ENCODE measurements at places on chromosomes 3 and 15.

DNA sequence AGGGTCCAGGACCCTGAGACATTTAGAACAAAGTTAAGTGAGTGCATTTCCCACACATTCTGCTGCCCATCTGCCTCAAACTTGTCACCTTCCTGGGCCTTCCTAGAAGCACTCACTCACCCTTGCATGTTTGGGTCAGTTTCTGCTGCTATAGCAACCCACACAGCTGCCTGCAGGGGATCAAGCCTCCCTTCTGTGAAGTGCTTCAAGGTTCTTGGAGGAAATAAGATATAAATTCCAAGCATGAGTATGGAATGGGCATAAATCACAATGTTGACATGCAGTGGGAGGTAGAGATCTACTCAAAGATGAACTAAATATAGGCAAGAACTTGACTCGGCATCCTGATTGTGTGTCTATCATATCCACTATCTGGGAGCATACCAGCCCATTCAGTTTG is 140.4 kb downstream of the SLC9A9 start:
- no peak for DNase-seq

- no peak for DNase-seq
Observed at GRCh38 chr3:128489927-128490649, 2.9 kb downstream of the GATA2 start.

DNA sequence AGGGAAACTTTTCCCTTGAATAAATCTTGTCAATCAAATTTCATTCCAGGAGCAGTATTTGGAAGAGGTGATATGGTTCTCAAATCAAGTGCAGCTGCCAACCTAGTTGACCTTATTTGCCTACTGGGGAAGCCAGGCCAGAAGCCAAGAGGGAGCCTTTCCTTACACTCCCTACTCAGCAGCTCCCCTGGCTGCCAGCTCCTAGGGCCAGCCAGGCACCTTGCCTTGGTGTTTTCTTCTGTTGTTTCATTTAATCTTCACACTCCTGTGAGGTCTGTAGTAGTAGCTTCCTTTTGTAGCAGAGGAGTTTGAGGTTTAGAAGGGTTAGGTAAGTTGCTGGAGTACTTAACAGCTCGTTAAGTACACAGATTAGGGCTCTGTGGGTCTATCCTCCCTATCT is 22.6 kb downstream of the MKRN2OS start:
- no peak for DNase-seq

DNA sequence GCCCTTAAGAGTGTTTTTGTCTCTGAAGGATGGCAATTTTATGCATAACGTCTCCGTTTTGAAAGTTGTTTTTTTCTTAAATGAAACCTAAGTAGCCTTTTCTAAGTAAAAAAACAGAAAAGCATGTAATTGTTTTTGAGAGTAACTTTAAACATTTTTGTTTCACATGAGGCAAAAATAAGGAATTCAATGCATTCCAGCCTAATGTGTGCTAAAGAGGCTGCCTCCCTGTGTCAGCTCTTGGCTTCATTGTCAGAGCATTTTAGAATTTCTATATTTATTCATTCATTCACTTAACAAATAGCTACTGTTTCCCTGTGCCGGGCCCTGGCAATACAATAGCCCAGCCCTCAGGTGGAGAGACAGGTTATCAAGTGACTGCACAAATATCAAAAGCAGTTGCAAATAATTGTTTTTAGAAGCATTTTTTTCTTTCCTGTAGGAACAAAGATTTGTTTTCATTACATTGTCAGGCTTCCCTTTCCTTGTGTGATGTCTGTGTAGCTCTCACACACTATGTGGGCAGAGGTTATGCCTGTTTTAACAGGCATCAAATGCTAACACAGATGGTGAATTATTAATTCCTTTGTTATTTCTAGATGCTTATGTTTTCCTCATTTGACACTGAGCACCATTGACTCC is 81.9 kb downstream of the CCK start:
- no peak for DNase-seq

DNA sequence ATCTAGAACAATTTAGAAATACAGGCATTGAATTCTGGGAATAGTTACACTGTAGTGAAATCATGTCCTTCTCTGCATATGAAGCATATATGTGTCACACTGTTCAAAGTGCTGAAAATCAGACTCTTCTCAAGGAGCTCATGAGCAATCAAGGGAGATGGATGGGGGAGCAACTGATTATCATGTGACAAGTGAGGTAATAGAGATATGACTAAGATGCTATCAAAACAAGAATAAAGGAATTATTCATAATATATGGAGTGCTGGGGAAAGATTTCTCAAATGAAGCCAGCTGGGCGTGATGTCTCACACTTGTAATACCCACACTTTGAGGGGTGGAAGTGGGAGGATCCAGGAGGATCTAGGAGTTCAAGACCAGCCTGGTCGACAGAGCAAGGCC is 74.9 kb upstream of the CHRNB4 start:
- no peak for DNase-seq

DNA sequence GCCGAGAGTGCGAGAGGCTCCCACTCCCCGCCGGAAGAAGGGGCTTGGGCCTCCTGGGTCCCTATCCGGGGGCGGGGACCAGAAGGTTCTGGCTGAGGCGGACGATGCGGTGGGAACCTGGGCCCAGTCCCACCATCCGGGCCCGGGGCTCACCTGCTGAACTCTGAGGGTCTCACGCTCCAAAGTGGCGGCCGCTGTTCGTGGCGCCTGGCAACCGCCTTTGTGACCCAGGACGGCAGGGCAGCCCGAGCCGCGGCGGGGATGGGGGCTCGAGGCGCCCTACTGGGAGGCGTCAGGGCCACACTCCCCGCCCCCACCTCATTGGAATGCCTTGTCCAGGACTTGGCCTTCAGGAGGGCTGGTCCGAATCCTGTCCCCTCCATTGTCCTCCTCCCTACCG is at the start of gene FANCD2OS:
Gene FANCD2OS (minus strand): TSS at position 165 of the 400 bp plus-strand sequence. CDS start 3,481 bp downstream, outside the sequence.
- DNase-seq = no peak

DNA sequence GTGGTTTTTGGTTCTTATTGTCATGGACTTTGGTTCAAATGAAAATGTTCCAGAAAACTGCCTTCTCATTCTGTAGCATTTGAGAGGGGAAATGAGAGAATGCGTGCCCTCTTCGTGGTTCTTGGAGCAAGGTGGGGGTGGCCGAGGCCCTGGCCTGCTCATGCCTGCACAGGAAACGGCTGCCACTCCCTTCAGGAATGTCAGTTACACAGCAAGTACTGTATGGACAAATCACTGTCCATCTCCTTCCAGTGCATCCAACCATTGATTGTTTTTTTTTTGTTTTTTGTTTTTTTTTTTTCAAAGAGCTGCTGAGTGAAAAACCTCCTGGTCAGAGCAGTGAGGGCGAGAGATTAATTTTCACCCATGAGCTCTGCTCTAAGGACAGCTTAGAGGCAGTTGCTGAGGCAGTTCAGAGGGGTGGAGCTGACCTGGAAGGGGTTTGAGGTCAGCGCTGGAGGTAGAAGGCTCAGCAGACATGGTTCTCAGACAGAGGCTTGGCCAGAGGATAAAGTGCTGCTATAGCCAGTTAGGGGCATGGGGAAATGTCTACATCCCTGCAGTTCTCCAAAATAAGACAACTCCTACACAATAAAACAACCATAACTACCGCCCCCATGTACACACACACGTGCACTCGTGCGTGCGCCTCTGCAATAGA is 20.2 kb upstream of the KIF23 start:
- DNase-seq = no peak

- DNase-seq = no peak
Observed at GRCh38 chr3:13188975-13189374, 115.7 kb upstream of the IQSEC1 start.

GRCh38 chr15:61253186-61253585 is 24.1 kb upstream of the RORA start:
- no peak for DNase-seq

DNA sequence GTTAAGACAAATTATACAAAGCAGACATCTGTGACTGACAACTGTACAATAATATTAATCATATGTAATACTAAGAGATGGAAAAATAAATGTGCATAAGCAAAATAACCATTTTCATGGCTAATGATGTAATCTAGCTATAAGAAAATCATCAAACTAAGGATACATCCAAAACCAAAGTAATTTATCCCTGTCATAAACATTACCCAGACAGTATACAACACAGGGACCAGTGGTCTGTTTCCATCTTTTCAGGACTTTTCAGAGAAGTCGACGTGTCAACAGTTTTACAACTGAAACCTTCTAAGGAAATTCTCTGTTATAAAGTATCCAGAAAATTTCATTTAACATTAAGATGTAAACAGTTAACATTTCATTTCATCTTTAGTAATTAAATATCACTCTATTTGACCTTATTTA is 11.0 kb downstream of the THBS1 start:
- DNase-seq = no peak

DNA sequence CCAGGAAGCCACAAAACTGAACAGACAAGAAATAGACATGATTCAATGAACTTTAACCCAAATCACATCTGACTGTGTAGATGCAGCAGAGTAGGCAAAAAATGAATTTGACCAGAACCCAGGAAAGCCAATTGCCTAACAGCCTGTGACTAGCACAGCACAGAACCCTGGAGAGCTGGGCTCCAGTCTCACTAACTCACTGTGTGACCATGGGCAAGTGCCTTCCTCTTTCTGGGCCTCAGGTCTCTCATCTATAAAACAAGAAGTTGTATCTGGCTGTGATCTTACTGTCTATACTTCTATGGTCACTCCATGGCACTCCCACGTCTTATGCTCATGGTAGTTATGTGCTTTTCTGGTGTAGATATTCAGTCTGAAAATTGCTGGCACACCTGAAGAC is 48.1 kb upstream of the USP3 start:
- no peak for DNase-seq

GRCh38 chr3:45659661-45660566 is 29.3 kb upstream of the SACM1L start:
- DNase-seq = no peak
